Activated naive CD8-positive, alpha-beta T cell treated with anti-CD3 and anti-CD28 coated beads for 36 hours (primary cell): ENCODE measurements at places on chromosomes 12 and 14.

DNA sequence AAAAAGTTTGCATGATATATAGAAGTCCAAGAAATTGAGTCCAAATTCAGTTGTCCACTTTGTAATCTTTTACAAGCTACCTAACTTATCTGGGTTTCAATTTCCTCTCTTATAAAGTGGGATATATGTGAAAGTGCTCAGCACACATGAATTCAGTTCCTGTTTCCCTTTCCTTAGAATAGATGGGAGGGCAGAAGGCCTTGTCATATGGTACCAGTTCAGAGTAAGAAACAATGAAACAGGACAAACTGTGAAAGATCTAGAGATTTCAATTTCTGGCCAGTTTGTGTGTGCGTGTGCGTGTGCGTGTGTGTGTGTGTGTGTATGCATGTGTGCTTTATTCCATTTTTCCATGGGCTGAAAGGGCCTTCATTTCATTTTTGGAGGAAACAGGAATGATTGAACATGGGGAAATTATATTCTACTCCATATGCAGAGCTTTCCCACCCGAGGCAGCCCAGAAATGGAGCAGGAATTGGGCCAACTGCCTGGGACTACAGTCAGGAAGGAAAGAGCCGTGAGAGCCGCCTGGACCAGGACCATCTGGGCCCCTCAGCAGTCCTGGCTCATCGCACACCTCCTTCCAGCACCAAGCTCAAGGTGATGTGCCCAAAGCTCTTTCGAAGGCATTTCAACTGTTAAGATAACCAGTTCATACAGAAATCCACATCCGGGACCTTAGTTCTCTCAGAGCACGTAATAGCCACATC, 183.2 kb downstream of the EPS8 start:
- H3K27me3 ChIP-seq, result peaks cover 3% of the 10 kb centered on the region
- no peak overlapping the region for H3K4me3 ChIP-seq
- no peak overlapping the region for H3K27ac ChIP-seq
- H3K36me3 ChIP-seq, result no peaks in the 10 kb centered on the region

DNA sequence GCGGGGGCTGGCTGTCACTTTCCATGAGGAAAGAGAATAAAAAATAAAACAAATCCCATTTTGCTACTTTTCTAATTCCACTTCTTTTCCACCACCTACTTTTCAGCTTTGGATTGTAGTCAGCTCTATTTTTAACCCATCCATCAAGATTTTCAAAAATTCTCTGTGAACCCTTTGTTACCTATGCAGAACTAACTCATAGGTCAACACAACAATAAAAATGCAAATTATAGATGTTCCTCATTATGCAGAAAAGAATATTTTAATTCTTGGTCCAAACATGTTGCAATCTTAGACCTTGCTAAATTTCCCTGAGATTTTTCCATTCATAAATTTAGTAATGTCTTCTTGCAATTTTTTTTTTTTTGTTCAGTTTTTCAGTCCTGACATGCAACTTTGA, 454.5 kb downstream of the ADAMTS20 start:
- H3K36me3 ChIP-seq, result no peaks in the 10 kb centered on the region
- no peaks in the 10 kb centered on the region for H3K4me1 ChIP-seq
- H3K27me3 ChIP-seq, result no peaks in the 10 kb centered on the region
- DNase-seq, result no peak

DNA sequence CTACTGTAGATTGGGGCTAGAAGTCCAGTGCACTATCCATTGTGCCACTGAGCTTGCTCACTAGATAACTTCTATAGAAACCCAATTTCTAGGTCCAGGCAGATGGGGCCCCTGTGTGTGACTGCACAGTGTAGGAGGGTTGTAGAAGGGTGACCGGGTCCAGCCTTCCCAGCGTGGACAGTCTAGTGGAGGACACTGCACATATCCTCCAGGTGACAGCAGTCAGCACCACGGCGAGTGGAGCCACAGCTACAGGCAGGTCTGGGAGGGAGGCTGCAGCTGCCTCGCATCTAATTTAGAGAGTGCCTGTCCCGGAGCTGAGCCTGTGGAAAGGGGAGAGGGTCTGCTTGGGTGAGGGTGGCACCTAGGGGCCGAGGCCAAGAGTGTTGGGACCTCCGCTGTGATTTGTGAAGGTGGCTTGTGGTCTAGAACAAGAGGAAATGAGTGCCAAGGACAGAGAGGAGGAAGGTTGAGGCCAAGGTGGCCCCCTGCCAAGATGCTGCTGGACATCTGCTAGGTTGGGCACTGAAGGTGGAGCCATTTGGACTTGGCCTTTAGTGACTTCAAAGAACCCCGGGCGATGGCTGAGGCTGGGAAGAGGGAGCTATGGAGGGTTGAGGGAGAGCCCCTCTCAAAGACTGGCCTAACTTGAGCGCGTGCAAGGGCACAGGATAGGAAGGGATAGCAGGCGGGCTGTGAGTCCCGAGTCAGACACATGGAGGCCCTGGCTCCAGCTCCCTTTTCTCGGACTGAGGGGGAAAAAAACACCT, 46.0 kb upstream of the TRAF3 start:
- no peak overlapping the region for H3K4me3 ChIP-seq
- H3K27me3 ChIP-seq, result no peaks in the 10 kb centered on the region
- H3K36me3 ChIP-seq, result peaks cover 4% of the 10 kb centered on the region
- no peaks in the 10 kb centered on the region for H3K4me1 ChIP-seq
- no peak for DNase-seq

DNA sequence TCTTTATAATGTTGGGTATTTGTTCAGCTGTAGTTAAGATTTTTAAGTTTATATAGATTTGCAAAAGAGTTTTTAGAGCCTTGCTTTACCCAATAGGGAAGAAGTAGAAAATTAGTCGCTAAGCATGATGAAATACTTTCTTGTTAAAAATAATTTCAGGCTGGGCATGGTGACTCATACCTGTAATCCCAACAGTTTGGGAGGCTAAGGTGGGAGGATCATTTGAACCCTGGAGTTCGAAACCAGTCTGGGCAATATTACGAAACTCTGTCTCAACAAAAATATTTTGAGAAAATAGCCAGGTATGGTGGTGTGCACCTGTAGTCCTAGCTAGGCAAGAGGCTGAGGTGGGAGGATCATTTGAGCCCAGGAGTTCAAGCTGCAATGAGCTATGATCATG, 18.7 kb upstream of the SCFD1 start:
- no peak overlapping the region for H3K27ac ChIP-seq
- no peak overlapping the region for H3K4me3 ChIP-seq
- DNase-seq, result no peak
- peaks cover 15% of the 10 kb centered on the region for H3K36me3 ChIP-seq

- H3K27ac ChIP-seq, result no peak overlapping the region
- no peak for DNase-seq
- H3K4me3 ChIP-seq, result no peak overlapping the region
- no peaks in the 10 kb centered on the region for H3K27me3 ChIP-seq
- no peaks in the 10 kb centered on the region for H3K36me3 ChIP-seq
- H3K4me1 ChIP-seq, result no peaks in the 10 kb centered on the region
Observed at GRCh38 chr14:91927800-91928199, 19.7 kb downstream of the FBLN5 start.

GRCh38 chr12:18275981-18276380, 14.7 kb downstream of the PIK3C2G start:
- no peak overlapping the region for H3K4me3 ChIP-seq
- H3K36me3 ChIP-seq, result no peaks in the 10 kb centered on the region
- no peaks in the 10 kb centered on the region for H3K27me3 ChIP-seq
- no peak overlapping the region for H3K27ac ChIP-seq

DNA sequence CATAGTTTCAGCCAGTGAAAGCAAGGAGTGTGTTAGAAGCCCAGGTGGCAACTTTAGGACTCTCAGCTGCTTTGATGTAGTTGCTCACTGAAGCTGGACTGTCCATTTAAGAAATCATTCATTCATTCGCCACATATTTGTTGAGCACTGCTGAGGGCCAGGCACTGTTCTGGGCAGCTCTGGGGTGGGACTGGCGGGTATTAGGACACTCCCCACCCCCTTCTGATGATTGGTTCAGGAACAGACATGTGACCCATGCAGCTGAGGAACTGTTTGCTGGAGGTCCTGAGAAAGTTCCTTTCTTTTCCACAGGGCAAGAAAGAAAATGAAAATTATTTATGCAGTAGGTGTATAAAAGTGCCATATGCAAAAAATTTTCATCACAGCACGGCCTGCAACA, 70.3 kb upstream of the CHST11 start:
- no peak overlapping the region for H3K27ac ChIP-seq
- H3K4me3 ChIP-seq, result no peak overlapping the region
- no peaks in the 10 kb centered on the region for H3K36me3 ChIP-seq
- H3K4me1 ChIP-seq, result peaks cover 5% of the 10 kb centered on the region
- H3K27me3 ChIP-seq, result peaks cover 3% of the 10 kb centered on the region

DNA sequence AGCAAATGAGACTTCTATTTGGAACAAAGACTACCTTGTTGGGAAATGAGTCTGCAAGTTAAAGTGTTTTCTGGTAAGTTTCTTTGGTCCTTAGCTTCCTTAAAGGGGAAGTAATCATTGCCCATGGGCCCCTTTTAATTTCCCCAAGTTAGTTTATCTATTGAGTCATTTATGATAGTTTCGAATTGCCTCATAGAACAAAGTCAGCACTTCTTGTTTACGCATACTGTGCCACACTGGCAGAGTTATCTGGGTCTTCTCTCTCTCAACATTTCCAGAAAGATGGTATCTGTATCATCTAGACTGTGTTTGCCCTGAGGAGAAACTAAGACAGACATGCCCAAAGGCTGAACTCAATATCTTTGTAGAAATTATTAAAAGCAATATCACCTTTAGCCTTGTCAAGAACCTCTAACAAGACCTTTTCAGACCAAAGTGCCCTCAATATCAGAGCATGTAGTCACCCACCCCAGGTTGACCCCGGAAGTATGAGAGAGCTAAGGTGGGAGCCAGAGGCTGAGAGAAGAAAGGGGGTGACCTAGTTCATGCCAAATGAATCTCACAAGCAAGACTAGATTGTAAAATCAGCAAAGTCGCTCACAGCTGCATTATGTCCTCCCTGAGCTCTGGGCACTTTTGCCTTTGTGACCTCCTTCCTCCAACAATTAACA, 40.0 kb downstream of the GPR65 start:
- no peak for DNase-seq
- peaks cover 3% of the 10 kb centered on the region for H3K36me3 ChIP-seq
- no peak overlapping the region for H3K4me3 ChIP-seq
- no peaks in the 10 kb centered on the region for H3K4me1 ChIP-seq
- no peaks in the 10 kb centered on the region for H3K27me3 ChIP-seq
- H3K27ac ChIP-seq, result no peak overlapping the region

- peak overlapping the region; percentile 48 for H3K4me3 ChIP-seq
- no peak for DNase-seq
- H3K27ac ChIP-seq, result peak overlapping the region; percentile 80
- peaks cover 46% of the 10 kb centered on the region for H3K4me1 ChIP-seq
- no peaks in the 10 kb centered on the region for H3K36me3 ChIP-seq
Observed at GRCh38 chr12:68579254-68579653, 31.4 kb upstream of the RAP1B start.

- no peak overlapping the region for H3K4me3 ChIP-seq
- no peaks in the 10 kb centered on the region for H3K4me1 ChIP-seq
- no peak for DNase-seq
Observed at GRCh38 chr14:99380991-99381687, 99.5 kb downstream of the SETD3 start.

DNA sequence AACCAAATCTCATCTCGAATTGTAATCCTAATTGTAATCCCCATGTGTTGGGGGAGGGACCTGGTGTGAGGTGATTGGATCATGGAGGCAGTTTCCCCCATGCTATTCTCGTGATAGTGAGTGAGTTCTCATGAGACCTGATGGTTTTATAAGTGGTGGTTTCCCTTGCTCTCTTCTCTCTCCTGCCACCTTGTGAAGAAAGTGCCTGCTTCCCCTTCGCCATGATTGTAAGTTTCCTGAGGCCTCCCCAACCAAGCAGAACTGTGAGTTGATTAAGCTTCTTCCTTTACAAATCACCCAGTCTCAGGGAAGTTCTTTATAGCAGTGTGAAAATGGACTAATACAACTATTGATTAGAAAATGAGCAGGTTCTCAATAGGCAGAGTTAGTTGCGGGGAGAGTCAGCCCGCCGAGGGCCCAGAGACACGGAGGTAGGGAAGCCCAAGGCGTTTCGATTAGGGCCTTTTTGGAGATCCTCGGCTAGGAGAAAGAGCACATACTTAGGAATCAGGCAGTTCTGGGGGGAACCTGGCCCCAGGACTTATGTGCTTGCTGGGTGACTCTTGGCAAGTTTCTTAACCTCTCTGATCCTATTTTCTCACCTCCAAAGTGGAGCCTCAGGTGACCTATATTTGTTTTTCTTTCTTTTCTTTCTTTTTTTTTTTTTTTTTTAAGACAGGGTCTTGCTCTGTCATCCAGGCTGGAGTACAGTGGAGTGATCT, 65.7 kb downstream of the MVK start:
- no peak overlapping the region for H3K27ac ChIP-seq
- no peak overlapping the region for H3K4me3 ChIP-seq
- H3K27me3 ChIP-seq, result peaks cover 8% of the 10 kb centered on the region
- DNase-seq, result no peak

DNA sequence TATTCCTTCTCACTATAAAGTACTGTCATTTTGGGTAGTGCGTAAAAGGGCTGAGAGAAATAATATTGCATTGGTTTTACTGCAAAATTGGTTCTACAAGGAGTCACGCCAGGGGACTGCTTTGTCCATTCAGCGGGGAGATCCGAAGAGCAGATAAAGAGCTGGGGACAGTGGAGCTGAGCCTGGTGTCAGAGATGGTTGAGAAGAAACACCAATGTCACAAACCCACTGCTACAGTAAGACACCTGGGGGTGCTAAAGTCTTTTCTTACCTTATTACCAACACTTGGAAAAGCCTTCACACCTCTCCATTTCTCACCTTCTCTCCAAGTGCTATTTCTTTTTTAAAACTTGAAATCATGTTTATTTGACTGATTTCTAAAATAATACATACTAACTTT, 14.1 kb downstream of the IL31 start:
- H3K4me3 ChIP-seq, result no peak overlapping the region
- no peaks in the 10 kb centered on the region for H3K36me3 ChIP-seq
- no peak for DNase-seq
- no peak overlapping the region for H3K27ac ChIP-seq

GRCh38 chr12:31797230-31797872, 68.5 kb upstream of the AMN1 start:
- peak; percentile 22 for DNase-seq
- H3K27ac ChIP-seq, result peak overlapping the region; percentile 91
- H3K27me3 ChIP-seq, result no peaks in the 10 kb centered on the region
- H3K36me3 ChIP-seq, result peaks cover 19% of the 10 kb centered on the region
- peaks cover 27% of the 10 kb centered on the region for H3K4me1 ChIP-seq
- peak overlapping the region; percentile 55 for H3K4me3 ChIP-seq

DNA sequence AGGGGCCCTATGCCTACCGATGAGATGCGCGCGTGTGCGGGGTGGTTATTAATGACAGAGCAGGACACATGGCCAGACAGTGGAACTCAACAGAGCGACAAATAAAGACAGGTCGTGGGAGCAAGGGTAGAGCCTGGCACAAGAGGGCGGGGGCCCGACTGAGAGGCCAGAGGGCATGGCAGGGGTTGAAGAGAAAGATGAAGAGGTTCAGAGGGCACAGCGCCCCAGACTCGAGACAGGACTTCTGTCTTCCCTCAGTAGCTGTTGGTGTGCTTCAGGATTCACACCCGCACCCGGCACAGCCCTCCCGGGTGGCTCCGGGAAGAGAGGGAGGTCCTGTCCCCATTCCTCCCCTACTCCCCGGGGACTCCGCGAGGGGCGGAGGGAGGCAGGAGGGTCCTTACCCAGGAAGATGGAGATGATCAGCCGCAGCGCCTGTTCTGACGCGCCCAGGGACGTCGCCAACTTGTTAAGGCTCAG, 366 bp downstream of the LPCAT3 start:
- H3K27ac ChIP-seq, result peak overlapping the region; percentile 89
- H3K27me3 ChIP-seq, result no peaks in the 10 kb centered on the region
- H3K36me3 ChIP-seq, result peaks cover 9% of the 10 kb centered on the region
- peaks cover 32% of the 10 kb centered on the region for H3K4me1 ChIP-seq
- peak overlapping the region; percentile 93 for H3K4me3 ChIP-seq
- no peak for DNase-seq

- no peak overlapping the region for H3K4me3 ChIP-seq
- no peaks in the 10 kb centered on the region for H3K4me1 ChIP-seq
- peaks cover 19% of the 10 kb centered on the region for H3K27me3 ChIP-seq
- H3K36me3 ChIP-seq, result no peaks in the 10 kb centered on the region
Observed at GRCh38 chr14:30297876-30298795, 260.8 kb upstream of the G2E3 start.
